ENCODE measurements at places on chromosomes 3 and 15.

DNA sequence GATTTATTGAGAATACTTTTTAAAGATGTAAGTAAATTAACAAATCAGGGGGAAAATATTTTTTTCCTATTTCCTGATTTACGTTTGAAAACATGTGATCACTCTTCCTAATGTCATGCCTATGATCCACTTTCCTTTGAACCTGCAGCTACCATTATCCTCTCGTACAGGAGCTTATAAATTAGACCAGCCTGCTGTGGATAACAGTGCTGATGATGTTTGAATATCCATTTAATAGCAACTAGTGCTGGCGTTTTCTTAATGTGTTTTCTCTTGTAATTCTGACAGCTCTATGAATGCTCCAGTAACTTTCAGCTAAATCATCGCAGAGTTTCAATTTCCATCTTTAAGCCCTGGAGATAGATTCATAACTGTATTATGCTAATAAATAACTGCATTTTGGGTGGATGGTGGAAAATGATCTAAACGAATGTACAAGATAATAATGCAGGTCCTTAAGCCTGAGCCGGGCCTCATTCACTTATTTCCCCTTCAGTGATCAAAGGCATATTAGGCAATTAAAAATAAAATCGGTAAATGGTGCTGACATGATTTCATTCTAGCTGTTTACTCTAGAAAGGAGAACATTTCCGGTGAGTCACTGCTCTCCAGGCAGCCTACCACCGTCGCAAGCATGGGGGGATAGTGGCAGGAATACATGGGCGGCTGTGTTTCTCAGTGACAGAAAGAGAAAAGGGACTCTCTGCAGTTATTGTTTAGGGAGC lies 58.5 kb upstream of the SLC24A5 start:
- peak; percentile 17 for DNase-seq

GRCh38 chr3:173214576-173214975 lies 73.5 kb upstream of the SPATA16 start:
- no peak for DNase-seq

- peak; percentile 59 for DNase-seq
Observed at GRCh38 chr3:102200126-102200525, 234.7 kb upstream of the ZPLD1 start.

DNA sequence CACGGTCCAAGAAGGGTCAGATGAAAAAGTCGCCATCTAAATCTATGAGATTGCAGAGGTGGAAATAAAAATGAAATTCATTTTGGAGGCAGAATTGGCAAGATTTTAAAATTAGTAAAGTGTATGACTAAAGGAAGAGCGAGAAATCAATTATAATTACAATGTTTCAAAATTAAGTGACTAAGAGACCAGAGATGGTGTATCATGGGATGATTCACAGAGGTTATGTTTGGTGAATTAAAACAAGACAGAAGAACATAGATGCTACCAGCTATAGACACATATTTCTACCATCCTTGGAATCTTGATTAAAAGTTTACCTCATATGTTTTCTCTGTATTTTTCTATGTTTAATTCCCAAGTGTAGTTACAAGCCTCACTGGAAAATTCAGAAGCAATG lies 308.9 kb upstream of the DNAJC19 start:
- peak; percentile 7 for DNase-seq

DNA sequence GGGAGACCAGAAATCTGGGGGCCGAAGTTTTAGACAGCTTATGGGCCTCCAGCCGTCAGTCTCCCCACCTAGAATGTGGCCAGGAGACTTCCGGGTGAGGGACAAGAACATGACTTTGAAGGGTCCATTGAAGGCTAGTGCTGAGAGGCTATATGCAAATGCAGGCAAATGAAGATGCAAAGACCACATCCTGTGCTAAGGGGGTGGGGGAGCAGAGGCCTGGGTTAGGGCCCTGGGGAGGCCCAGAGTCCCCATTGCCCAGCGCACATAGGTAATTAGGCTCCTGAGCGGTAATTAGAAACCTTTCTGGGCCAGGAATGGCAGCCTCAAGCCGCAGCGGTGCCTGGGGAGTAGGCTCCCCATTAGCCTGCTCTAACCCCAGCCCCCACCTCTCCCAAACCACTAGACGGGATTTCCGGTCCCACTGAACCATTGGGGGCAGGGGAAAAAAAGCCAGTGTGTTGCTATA lies 6.8 kb downstream of the CSK start:
- no peak for DNase-seq

DNA sequence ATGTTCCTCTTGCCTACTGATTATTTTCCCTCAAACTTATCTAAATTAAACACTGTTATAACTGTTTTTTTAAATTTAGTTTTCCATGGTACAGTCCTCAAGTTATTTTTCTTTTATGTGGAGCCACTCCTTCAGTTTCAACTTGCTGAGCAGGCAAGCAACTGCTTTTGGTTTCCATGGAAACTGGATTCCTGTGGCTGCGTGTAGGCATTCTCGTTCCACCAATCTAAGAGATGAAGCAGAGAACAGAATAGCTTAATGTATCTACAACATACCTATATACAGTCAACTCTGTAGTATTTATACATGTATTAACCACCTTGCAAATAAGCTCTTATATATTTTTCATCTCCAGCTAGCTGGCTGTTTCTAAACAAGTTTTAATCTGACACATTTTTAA lies 25.8 kb upstream of the ANXA2 start:
- DNase-seq, result peak; percentile 93

DNA sequence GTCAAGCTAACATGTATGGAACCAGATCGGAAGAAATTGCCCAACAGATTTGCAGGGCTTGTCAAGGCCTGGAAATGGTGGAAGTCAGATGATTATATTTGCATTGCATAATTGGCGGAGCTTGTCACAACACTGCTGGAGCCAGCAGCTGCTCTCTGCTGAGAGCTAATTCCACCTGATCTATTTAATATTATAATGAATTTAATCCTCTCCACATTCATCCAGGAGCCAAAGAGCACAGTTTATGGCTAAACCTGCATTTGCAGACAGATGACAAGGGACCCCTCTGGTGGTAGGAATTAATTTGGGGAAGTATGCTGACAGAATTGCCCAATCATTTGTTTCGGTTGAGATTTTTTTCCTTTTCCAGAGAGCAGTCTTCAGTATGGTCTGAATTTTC lies 730.2 kb downstream of the TUSC7 start:
- DNase-seq, result peak; percentile 62

DNA sequence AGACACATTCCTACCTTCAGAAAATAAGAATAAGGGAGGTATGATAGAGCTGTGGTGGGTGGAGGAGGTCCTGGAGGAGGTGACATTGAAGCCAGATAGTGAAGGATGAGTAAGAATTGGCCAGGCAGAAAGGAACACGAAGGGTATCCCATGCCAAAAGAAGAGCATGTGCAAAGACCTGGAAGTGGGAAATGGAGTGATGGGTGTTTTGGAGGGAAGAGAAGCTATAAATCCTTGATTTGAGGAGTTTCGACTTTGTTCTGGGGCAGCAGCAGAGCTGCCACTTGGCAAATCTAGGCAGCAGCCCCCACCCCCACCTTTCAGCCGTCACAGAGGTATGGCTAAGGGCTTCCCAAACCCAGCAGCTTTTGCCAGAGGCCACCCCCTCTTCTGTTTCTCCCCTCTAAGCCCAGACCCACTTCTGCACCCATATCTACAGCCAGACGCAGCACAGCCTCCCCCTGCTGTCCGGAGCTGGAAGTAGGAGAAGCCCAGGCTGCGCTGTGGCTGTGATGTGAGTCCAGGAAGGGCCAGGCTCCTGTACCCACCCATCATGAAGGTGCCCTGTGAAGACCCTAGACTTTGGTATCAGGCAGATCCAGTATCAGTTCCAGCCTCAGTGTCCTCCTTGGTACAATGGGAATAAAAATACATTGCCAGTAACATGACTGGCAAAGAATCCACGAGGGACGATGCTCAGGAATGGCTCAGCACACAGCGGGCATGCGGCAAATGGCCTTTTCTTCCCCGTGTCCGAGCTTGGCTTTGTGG lies 188.7 kb upstream of the LINGO1 start:
- peak; percentile 52 for DNase-seq

DNA sequence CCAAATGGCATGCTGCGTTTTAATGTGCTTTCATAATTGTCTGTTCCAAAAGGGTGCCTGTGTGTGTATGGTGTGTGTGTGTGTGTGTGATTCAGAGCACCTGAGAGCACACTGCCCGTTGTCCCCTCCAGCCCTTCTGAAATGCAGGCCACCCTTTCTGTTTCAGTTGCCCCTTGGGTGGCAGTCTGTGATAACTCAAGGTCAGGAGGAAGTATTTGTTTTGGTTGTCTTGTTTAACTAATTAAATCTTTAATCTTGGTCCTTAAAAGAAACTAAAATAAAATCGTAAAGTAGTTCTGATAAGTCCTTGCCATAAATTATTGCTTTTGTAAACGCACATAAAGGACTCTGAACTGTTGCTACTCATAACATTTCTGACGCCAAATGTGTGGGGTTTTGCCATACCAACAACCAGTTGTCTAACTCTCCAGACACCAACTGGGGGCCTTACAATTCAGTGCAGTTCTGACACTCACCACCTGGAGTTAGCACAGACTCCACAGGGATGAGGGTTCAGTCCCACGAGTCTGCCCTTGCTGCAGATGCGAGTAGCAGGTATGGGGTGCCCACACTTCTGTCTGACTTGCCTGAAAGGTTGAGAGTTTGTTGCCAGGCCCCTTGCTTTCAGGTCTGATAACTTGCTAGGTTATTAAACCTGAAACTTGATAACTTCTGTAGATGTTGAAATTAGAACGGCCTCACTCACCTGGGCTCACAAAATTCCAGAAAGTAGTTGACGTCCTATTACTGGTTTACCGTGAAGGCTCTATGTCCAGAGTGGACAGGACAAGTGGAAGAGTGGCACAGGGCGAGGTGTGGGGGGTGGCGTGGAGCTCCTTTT lies 157.3 kb downstream of the IGF1R start:
- DNase-seq, result no peak

DNA sequence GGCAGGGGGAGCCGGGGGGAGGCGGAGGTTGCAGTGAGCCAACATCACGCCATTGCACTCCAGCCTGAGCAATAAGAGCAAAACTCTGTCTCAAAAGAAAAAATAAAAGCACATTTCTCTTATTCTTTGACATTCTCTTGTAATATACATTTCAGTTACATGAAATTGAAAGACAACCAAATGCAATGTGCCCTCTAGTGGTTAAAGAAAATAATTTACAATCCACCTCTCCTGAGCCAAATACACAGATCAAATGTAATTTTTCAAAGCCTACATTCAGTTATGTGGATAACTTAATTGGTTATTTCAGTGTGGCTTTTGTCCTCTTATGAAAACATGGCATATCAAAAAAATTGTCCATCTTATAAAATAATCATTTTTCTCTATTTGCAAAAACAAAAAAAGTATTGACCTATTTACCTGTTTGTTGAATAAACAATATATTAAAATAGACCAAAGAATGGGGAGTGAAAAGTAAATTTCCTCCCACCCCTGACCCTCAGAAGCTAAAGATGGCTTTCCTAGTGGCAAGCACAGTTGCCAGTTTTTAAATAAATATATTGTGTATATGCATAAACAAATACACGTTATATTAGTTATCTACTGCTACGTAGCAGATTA lies 14.2 kb upstream of the U2SURP start:
- DNase-seq, result peak; percentile 41

DNA sequence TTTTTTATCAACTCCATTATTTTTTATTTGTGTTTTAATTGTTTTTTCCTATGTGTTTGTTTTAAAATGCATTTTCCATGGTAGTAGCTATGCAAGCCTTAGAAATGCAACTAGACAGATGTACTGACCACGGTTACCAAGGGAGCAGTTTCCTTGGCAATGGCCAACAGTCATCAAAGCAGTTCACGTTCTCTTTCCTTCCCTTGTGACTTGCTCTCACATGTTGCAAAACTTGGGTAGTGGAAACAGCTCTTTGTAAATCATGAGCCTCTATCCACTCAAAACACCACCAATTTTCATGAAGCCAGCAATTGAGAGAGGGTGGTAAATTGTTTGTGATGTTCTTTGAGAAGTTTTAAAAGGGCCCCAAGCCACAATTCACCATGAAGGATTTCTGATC lies 499.4 kb upstream of the MDFIC2 start:
- DNase-seq, result peak; percentile 63

GRCh38 chr15:74723754-74724334 lies 1.5 kb downstream of the CYP1A1 start:
- peak; percentile 58 for DNase-seq

- no peak for DNase-seq
Observed at GRCh38 chr3:42410370-42411131, at the start of gene LYZL4. Gene LYZL4 (minus strand): TSS chr3:42410610. CDS start chr3:42407251, 3,359 bp downstream.

DNA sequence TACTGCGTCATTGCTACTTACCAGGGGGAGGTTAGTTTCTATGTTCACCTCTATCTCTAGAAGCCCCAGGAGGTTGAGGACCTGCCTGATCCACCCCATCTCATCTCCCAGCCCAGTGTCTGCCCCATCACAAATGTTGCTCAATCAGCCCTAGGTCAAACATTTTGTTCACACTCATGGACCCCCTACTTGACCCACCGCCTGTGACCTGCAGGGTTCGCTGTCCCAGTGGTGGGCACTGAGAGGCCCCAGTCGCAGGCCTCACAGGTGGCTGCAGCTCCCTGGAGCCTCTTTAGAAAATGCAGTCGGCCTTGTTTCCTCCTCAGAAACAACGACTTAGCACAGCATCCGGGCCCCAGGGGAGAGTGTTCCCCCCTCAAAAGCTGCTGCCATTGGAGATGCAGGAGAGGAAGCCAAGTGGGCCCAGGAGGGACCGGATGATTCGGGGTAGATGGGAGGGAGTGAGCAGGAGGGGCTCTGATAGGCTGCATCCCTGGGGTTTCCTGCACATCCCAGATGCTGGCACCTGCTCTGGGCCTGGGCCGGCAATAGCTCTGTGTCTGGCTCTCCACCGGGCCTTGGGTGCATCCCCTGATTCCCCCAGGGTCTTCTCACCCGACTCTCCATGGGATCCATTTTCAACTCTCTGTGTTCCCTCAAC lies 18.4 kb upstream of the INSYN1 start:
- DNase-seq, result no peak

DNA sequence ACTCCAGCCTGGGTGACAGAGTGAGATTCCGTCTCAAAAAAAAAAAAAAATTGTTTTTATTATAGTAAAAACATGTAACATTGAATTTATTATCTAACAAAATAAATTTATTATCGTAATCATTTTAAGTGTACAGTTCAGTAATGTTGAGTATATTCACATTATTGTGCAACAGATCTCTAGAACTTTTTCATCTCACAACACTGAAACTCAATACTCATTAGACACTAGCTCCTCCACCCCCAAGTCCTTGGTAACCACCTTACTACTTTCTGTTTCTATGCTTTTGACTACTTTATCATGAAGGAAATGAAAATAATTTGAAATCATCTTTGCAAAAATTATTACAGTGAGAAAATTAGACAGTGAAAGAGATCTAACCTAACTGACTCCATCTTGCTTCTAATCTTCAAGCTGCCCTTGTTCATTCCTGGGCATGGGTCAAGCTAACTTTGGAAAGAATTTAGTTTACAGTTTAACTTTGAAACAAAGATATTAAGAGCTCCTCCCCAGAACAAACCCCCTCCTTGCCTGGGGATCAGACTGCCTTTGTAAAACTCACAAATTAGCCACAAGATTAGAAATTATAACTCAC lies 15.0 kb upstream of the FYCO1 start:
- DNase-seq, result no peak

GRCh38 chr15:44317423-44318058 lies 29.0 kb downstream of the GOLM2 start:
- DNase-seq, result no peak

- DNase-seq, result peak; percentile 88
Observed at GRCh38 chr3:196219194-196219969, 3.0 kb downstream of the SLC51A start.

Data from fibroblast of skin of scalp (primary cell).